ENCODE measurements at places on chromosomes 1 and 21.

DNA sequence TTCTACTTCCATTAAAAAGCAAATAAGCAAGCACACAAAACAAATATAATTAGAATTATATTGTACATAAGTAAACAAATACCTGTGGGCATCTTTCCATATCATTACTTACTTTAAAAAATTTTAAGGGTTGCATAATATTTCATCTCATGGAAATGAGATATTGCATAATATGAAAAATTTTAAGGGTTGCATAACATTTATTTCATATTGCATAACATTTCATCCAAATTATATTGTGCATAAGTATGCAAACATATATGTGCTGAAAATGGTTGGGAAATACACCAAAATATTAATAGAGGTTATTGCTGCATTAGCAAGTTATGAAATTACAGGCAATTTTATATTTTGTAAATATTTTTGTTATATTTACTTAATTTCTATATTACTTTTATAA is 213.7 kb downstream of the KCNH1 start:
- ATAC-seq = no peak

- peak; percentile 31 for ATAC-seq
These were observed at the start of gene SLC44A3 for GRCh38 chr1:94819945-94820746. Gene SLC44A3 (plus strand): TSS chr1:94820357. CDS start chr1:94820452, 95 bp downstream.

DNA sequence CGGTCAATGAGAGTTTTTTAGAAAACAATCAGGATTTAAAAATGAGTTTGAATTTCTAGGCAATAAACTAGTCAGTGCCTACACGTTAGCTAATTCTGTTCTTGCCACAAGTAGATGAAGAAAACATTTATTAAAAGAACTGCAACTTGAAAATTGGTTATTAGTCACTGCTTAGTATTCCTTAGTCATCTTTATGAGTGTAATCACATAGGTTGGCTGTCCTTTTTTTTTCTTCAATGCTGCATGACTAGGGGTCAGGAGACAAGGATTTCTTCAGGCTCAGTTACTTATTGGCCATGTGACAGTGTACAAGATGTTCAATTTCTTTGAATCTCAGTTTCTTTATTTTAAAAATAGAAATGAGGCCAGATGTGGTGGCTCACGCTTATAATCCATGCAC is 17.1 kb downstream of the SOAT1 start:
- ATAC-seq = no peak

DNA sequence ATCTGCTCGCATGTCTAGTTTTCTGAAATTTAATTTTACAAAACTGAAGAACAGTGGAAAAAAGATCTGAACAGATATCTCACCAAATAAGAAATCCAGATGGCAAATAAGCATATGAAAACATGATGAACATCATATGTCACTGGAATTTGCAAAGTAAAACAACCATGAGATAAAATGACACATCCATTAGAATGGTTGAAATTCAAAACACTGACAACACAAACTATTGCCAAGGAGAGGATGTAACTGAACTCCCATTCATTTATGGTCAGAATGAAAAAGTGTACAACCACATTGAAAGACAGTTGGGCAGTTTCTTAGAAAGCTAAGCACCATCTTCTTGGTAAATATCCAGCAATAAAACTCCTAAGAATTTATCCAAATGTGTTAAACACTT is 312.7 kb upstream of the NCAM2 start:
- no peak for ATAC-seq

DNA sequence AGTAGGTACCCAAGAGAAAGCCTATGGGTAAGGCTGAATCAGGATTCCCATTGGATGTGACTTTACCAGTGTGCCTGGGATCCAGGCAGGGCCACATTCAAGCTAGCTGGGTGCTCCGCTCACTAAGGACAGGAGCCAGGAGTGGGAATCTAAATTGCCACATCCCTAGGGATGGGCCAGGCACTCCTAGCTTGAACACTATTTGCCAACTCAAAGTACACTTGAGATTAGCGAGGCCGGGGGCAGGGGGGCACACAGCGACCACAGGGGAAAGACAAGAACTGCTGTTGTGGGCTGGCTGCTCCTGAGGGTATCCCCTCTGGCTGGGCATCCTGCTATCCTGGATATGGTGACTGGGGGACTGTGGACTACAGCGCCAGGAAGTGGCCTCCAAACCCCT is 4.3 kb downstream of the SLC45A3 start:
- no peak for ATAC-seq

DNA sequence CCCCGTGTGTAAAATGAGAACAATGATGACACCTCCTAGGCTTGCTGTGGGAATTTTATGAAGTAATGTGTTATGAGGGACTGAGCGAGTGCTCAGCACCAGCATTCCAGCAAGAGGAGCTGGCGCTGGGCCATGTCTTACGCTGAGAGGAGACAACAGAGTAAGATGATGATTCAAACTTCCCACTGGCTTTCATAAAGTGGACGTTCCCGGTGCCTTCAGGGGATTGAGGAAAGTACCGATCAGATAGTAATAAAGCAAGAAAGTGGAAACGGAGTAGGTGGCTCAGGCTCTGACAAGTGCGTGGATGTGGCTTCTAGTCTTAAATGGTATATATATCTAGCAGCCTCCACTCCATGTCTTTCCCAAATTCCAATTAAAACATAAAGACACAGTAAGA is 23.8 kb downstream of the EPHA10 start:
- ATAC-seq = no peak

DNA sequence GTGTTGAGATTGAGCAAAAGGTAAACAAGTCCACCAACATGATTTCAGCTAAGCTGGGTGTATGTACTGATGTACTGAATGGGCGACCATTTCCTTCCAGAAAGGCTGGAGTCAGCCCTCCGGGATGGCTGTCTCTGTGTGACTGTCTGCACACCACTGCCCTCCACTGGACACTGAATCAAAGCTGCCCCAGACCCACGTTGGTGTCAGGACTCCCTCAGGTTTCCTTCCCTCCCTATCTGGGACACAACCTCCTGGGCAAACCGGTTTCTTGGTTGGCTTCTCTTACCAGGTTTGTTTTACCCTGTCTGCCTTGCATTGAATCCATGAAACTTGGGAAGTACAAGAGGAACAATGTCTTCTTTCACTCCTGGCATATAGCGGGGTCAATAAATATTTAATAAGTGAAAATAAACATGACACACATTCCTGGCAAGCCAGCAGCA is 5.3 kb upstream of the SRP9 start:
- peak; percentile 52 for ATAC-seq

- no peak for ATAC-seq
These were observed 7.1 kb downstream of the GIPC2 start for GRCh38 chr1:78052685-78053405.

DNA sequence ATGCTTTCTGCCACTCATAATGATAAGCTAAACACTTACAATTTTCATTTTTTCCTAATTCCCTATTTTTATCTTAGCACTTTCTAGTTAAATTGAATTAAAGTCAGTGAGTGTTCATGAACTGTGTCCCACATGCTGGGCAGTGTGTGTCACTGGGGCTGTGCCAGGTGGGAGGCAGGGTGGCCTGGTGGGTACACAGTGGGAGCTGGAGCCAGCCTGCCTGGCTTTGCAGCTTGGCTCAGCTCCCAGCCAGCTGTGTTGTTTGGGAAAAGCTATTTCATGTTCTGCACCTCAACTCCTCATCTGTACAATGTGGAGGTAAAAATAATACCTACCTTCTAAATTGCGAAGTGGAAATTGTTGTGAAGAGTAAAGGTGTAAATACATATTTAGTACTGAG is 238.4 kb downstream of the PLA2G4A start:
- no peak for ATAC-seq

DNA sequence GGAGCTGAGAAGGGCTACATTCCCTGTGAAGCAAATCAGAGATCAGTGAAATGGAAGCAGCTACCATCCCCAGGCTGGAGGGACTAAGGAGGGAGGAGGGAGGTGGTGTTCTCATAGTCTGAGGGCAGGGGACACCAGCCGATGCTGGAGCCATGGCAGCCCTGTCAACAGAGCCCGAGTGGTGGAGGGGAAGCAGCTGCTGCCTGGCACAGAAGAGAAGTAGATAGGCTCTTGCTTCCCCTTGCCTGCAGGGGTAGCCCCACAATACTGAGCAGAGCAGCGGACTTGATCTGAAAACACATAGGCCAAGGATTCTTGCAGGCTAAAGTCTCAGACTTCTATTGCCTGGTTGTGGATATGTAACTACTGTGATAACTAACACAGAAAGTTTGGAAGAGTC is 255.1 kb downstream of the FGGY start:
- peak; percentile 54 for ATAC-seq

All from stimulated activated memory B cell treated with anti-CD40 and anti-IgM and Interleukin-4, amounts not matched to agents 10 μg/mL and 1 μg/mL and 100 μg/mL, for 72 hours (primary cell).